Cerebellum (tissue), 4 donors: ENCODE measurements at places on chromosomes 3 and 15. TPM values are rescaled to one million over a fixed set of nuclear protein-coding genes. Genes with fewer than 3 reads are reported as not detected.

DNA sequence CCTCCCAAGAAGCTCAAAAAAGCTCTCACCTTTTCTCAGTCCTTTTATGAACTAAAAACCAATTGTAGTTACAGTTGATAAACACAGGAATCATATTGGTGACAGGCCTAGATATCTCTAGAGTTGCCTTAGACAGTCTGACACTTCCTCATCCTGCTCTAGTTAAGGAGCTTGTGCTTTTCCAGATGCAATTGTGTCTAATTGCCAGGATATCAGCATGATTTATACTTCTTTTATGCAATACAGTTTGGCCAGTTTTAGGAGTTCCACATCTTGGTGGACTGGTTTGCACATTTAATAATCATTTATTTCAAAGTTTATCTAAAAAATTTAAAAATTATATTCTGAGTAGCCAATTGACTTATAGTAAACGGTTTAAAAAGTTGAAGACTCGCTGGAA lies 95.7 kb downstream of the DUT start:
- no peak for DNase-seq

SLC28A1 gene
- total RNA-seq: not detected

XCR1 gene
- total RNA-seq: not detected

- no peak for DNase-seq
Measured at GRCh38 chr3:69386556-69387385, 883 bp upstream of the FRMD4B start.

GRCh38 chr15:42289166-42289565 lies 15.9 kb upstream of the TMEM87A start:
- DNase-seq: no peak

- no peak for DNase-seq
Measured at GRCh38 chr3:194100856-194101390, 35.0 kb upstream of the HES1 start.

DNA sequence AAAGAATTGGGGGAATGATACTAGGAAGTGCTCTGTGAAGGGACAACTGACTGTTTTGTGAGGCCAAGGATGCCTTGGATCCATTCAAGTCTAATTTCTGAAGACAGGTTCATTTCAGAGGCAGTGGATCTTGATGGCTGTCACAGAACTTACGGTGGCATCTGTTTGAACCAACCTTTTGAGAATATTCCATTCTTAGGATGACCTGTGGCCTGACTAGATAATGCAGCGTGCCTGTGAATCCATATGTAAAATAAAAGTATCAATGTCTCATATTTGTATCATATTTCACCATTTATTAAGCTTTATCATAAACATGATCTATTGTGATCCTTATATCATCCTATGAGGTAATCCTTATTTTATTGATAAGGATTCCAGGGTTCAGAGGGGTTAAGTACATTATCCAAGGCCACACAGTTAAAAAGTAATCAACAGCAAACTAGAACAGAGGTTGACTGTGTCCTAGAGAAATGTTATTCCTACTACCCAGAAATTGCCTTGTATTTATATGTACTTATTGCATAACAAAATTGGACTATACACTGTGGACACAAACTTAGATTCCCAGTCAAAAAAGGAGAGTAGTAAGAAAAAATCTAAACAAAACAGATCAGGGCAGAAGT lies 34.3 kb downstream of the IL1RAP start:
- no peak for DNase-seq

PLA1A gene
- total RNA-seq: 0.73 TPM

DNA sequence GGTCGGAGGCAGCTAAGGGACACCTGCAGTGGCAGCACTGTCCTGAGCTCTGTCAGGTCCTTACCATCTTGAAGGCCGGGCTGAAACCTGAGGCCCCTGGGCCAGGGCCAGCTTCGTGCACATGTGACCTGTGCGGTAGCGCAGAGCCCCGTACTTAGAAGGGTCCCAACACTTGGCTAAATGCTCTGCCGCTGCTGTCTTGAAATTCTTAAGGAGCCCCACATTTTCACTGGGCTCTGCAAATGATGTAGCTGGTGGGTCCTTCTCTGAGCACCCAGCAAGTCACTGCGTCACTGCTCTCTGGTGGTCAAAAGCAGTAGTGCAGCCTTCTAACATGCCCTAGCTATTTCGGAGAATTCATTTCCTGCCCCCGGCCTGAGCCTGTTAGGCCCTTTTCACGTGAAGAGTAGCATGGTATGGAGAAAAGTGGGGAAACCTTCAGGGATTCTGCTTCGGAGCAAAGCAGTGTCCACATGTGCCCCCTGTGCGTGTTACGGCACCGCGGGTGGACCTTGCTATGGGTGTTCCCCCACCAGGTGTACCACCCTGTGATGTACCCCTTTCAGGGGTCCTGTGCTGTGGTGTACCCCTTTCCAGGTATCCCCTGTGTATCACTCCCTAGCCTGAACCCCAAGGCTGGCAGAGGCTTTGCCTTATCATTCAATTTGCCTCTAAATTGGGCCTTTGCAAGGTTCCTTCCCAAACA lies 79.7 kb downstream of the TMEM266 start:
- DNase-seq: peak; percentile 81

DNA sequence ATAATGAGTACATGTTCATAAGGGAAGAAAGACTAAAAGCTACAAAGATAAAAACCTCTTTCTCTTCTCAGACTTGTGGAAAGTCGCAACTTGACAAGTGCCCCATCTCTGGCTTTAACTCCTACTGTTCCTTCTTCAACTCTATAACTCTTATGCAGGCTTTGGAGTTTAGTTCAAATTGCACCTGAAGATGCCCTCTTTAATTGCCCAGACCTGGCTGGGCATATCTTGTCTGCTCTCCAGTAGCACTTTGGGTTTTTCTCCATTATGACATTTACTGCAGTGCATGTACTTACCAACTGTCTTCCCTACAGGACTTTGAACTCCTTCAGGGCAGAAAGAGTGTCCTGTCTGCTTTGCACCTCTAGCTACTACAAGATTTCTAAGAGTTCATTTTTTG lies 32.4 kb downstream of the DGKG start:
- DNase-seq: no peak

- no peak for DNase-seq
Measured at GRCh38 chr15:99085413-99086326, 19.2 kb upstream of the SYNM start.

DNA sequence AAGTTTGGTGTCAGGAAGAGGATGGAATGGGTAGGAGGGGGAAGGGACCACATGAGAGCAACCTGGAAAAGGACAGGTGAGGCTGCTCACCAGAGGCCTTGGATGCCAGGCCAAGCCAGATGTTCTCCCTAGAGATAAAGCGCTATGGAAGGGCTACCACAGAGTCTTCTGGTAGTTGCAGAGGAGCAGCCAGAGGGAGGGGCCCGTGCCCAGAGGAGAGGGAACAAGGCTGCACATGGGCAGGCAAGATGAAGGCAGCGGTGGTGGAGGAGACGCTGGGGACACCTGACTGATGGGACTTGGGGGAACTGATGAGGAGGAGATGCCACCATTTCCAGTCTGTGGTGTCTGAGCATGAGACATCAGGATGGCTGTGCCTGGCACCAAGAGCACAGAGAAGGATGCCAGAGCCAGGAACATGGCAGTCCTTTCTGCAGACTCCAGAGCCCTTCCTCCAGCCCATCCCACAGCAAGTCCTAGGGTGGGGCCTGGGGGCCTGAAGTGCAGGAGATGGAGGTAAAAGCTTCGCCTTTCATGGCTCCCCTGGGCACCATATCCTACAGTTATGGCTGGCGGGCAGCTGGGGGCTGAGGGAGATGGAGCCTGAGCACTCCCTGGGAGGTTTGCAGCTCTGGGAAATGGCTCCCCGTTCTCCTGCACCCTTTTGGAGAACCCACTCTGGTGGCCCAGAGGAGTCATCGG lies 103.0 kb downstream of the ETFA start:
- DNase-seq: no peak

- no peak for DNase-seq
Measured at GRCh38 chr3:53056442-53056841, 10.6 kb upstream of the SFMBT1 start.

DNA sequence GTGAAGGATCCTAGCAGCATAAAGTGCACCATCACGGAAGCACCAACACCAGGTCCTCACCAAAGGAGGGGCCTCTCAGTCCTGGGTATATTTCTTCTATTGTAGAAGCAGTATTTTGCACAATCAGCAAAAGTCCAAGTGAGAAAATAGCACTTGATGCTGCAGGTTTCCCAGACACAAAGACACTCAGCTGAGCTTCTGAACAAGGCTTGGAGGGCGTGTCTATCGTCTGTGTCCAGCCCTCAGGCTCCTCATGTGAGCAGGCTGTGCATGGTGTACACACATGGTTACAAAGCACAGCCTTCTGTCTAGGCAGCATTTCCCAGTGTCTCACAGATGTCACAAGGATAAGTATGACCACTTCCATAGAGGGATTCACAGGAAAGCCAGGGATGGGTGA lies 98.3 kb upstream of the SPATA12 start:
- no peak for DNase-seq

- no peak for DNase-seq
Measured at GRCh38 chr15:69542028-69542427, 89.4 kb downstream of the RPLP1 start.

DNA sequence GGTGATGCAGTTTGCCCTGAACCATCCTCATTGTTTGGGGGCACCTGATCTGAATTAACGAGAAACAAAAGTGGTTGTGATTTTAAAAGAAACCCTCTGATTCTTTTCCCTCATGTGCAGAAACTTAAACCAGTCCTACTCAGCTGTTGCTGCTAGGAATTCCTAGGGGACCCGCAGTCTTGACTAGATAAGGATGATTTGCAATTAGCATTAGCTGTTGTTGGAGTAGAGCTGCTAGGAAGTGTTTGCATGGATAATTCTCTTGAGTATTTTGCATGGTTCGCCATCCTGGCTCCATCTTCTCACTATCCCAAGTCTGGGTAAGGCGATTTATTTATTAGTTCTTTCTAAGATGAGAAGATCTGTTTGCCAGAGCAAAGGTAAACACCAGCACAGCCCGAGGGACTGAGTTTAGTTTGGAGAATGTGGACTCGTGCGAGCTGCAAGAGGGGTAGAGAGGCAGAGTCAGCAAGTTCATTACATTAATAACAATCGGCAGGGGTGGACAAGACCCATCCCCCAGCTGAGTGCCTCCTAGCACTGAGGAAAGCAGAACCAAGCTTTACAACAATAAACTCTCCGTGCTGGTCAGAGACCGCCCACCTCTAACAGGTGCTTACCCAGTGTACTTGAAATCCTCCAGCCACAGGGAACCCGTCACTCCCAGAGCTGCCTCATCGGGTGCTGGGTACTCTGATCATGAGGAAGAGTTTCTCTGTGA lies 4.1 kb downstream of the FGD5 start:
- DNase-seq: no peak

- DNase-seq: no peak
Measured at GRCh38 chr15:69451951-69452691, 497 bp upstream of the RPLP1 start.

- no peak for DNase-seq
Measured at GRCh38 chr3:128007033-128007424, 45.2 kb upstream of the SEC61A1 start.

- no peak for DNase-seq
Measured at GRCh38 chr3:64549869-64550268, 137.9 kb downstream of the ADAMTS9 start.

GNB4 gene
- 58.7 TPM for total RNA-seq

ALDH1A2 gene
- 8.9 TPM for total RNA-seq

KNG1 gene
- total RNA-seq: not detected

- no peak for DNase-seq
Measured at GRCh38 chr3:190291994-190292584, 30.2 kb downstream of the CLDN1 start.

- DNase-seq: no peak
Measured at GRCh38 chr15:58313810-58314592, 117.8 kb upstream of the LIPC start.

TFDP2 gene
- total RNA-seq: 61.8 TPM

DNA sequence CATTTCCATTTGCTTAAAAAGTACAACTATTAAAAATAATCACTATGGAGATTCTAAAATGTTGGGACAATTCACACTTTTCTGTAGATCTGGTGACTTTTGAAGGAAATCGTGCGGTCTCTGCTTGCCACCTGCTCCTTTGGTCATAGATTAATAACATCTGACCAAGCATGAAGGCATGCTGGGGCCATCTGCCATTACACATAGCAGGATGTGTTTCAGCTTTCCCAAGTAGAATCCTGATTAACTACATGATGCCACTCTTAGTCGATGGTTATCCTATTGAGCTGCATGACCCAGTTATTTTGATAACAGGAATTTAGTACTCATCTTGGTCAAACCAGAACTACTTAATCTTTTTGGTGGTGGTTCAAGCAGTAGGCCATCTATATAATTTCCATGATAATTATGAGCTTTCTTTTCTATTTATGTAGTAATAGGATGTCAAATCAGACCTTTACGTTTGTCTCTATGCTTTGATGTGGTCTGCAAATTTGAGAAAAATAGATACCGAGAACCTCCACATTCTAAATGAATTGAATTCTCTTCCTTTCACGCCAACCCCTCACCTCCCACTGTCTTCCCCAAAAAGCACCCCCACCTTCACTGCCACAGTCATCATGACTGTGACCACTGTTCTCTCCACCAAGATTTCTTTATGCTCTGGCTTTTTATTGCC lies 158.1 kb downstream of the DIPK2A start:
- peak; percentile 82 for DNase-seq

GRCh38 chr15:39419651-39420050 lies 161.2 kb upstream of the THBS1 start:
- DNase-seq: no peak

GRCh38 chr3:138945709-138946662 lies 951 bp downstream of the FOXL2 start:
- no peak for DNase-seq

GRCh38 chr15:75022783-75023180 lies 608 bp upstream of the PPCDC start:
- DNase-seq: no peak

DNA sequence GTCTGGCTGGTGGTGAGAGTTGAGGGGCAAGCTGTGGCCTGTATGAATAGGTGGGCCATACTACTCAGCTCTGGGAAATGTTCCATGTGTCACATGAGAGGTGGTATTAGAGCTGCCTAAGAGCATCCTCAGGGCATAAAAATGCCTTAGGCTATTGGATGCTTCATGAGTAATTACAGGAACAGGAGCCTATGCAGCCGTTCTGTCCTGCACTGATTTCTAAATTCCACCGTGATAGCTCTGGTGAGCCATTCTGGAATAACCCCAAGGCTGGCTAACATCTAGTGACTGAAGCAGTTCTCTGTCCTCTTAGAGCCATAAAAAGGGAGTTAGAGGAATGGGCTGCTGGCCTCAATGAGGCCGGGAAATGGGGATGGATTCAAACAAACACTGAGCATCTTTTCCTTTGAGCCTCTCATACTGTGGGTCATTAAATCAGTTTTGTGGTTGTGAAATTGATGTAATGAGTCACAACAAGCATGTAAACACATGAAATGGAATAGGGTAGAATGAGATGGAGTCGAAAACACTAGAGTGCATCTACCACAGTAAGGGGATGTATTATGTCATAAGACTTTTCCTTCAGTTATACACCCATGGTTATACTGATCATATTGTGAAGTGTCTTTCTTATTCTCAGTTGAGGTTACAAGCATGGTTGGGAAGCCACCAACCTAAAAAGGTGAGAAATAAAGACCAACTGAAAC lies 41.0 kb downstream of the DGKG start:
- DNase-seq: no peak

DNA sequence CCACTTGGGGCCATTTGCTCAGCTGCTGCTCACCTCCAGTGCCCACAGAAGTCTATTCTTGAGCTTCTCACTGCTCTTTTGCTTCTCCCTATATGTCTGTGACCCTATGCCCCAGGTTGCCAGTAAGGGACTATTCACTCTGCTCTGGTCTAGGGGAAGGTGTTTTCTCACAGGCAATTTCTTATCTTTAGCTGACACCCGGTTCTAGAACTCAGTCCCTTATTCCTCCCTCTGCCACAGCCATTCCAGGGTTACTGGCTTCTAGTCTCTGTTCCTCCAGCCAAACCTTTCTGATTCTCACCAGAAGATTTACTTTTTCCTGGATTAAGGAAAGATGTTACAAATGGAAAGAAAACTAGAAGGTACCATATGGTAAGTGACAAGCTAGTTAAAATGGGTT lies 574.0 kb downstream of the NTRK3 start:
- DNase-seq: no peak
